Activated CD8-positive, alpha-beta memory T cell treated with anti-CD3 and anti-CD28 coated beads for 1 hour (primary cell): ENCODE measurements at places on chromosomes 11 and 22.

DNA sequence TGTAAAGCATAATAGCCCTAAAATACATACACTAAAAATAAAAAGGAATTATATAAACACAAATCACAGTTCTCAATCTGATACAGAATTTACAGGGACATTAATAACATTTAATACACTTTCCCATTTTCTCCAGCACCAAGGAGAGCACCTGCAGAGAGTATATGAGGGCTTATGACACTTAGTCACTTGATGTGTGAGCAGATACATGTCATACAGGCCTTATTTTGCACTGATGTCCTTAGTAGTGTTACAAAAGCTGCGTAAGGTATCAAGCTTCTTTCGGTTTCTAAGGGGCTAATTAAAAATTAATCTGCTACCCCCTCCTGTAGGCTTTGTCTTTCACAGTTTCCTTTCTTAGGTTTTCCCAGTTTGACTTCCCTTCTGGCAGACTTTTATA is 61.3 kb downstream of the TRIM44 start:
- DNase-seq: no peak

GRCh38 chr11:120548682-120549209 is 37.2 kb downstream of the GRIK4 start:
- DNase-seq: no peak

DNA sequence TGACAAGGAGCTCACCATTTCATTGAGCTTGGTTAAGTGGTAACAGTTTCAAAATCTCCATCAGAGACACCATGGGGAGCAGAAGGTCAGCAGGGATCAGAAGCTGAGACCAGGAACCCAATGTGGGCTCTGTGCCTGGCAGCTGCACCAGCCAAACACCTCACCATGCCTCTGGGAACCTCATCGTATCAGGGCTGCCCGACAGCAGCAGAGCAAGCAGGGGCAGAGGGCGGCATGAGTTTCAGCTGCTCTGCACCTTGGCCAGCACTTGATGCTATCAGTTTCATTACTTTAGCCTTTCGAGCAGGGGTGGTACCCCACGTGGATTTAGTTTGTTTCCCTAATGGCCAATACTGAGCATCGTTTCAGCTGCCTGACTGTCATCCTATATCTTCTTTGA is 77.8 kb downstream of the DGCR2 start:
- DNase-seq: no peak

DNA sequence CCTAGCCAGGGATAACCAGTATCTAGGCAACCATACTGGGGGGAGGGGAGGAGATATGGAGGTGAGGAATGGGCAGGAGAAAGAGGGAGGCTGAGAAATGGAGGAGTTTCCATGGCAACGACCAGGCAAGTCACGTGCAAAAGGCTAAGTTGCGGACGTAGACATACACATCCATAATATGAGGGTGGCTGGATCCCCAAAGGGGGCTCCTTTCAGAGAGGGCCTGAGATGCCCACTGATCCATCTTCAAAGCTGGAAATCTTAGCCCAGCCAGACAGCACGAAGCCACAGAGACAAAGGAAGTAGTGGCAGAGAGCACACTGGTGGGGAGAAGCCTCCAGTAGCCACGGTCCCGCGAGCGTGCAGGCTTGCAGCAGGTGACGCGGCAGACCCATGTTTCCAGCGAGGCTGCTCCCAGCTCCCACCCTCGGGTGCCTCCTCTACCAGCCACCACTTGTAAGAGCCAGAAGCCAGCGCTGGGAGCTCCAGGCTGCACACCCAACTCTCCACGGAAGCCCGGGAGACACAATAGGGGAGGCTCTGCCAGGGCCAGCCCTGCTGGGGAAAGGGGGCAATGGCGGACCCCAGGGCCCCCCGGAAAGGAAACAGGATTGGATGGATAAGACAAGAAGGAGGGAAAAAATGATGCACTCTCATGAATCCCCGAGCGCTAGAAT is 938 bp downstream of the FXYD6 start:
- no peak for DNase-seq

GRCh38 chr11:10622957-10623791 is 54.7 kb upstream of the LYVE1 start:
- no peak for DNase-seq

DNA sequence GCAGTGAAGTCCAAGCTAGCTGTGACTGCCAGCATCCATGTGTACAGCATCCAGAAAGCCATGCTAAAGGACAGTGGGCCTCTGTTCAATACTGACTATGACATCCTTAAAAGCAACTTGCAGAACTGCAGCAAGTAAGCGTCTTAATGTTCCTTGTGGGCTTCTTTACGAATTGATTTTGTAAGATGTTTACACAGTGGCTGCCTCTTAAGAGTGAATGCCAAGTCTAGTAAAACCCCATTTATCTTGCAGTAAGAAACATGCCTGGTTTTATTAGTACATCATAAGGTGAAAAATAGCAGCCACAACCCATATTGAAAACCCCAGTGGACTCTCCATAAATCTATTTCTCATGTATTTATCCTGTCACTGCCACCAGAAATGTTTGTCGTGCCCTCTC is 20.5 kb downstream of the POLD3 start:
- no peak for DNase-seq

DNA sequence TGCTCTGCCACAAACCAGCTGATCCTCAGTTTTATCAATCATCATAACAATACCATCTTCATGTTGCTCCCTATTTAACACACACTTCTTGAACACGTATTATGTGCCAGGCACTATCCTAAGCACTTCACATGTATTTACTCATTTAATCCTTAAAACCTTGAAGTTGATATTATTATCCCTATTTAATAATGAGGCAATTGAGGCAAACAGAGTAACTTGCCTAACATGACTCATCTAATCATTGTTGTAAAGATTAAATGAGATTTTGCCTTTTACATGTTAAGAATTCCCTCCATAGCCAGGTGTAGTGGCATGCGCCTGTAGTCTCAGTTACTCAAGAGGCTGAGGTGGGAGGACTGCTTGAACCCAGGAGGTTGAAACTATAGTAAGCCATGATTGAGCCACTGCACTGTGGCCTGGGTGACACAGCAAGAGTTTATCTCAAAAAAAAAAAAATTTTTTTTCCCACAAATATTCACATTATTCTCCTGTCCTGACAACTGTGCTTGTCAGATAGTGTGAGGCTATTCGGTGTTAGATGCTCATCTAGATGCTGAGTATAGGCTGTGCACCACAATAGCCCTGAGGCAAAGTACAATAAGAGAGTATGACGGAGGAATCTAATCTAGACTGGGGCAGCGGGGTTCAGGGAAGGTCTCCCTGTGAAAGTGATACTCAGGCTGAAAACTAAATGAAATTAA is 13.4 kb downstream of the CKAP5 start:
- no peak for DNase-seq

GRCh38 chr11:126810776-126811175 is 189.8 kb downstream of the KIRREL3 start:
- DNase-seq: no peak

GRCh38 chr11:134139873-134140331 is 71.0 kb downstream of the JAM3 start:
- no peak for DNase-seq

GRCh38 chr11:28071305-28071704 is 36.7 kb downstream of the KIF18A start:
- no peak for DNase-seq

- DNase-seq: no peak
These were observed 936.7 kb downstream of the BRD1 start for GRCh38 chr22:48890693-48891554.

DNA sequence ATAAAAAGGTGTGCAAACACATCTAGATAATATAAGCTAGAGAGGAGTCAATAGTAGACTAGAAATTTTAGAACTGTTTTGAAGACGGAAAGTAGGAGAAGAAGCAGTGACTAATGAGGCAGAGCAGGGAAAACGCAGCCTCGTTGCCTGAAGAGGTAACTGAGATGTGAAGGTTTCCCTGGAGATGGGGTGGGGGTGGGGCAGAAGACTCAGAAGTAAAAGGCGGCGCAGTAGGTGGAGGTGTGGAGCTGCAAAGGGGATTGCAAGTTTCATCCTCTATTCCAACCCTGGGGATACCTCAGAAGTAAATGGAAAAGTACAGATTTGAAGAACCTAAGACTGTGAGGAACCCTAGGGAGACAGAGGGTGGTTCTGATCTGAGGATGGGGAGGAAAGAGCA is 109.5 kb downstream of the TMPRSS5 start:
- DNase-seq: no peak

DNA sequence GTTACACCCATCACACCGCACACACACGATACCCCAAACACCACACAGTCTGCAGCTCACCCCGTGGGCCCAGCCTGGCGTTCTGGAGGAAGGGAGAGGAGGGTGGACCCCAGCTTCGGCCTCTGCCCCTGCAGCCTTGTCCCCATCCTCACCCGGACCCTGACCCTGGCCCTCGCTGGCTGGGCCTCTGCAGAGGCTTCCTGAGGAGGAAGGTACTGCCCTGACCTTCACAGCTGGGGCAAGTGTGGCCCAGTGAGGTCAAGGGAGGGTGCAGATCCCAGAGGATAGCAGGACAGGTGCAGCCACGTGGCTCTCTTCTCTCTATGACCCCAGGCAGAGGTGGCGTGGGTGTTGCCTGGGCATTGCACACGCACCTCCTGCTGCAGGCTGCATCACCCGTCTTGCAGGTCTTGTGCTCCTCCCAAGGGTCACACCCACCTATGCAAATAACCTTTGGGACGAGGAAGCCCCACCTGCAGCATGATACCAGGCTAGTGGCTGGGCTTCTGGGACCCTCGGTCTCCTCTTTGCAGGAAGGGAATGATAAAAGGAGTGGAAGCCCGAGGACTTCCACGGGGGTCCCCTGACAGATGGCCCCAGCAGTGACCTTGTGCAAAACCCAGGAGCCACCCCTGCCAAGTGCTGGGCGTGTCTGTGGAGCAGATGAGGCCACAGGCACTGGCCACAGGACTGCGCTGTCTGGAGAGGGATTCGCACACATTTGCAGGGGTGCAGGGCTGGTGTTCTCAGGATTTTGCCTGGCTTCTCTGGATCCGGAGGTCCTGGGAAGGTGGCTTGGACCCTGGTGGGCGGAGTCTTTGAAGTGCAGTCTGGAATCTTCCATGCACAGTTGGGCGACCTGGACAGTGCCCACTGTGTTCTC is 1241.5 kb downstream of the BRD1 start:
- DNase-seq: no peak

GRCh38 chr11:120660024-120660565 is 148.5 kb downstream of the GRIK4 start:
- no peak for DNase-seq

DNA sequence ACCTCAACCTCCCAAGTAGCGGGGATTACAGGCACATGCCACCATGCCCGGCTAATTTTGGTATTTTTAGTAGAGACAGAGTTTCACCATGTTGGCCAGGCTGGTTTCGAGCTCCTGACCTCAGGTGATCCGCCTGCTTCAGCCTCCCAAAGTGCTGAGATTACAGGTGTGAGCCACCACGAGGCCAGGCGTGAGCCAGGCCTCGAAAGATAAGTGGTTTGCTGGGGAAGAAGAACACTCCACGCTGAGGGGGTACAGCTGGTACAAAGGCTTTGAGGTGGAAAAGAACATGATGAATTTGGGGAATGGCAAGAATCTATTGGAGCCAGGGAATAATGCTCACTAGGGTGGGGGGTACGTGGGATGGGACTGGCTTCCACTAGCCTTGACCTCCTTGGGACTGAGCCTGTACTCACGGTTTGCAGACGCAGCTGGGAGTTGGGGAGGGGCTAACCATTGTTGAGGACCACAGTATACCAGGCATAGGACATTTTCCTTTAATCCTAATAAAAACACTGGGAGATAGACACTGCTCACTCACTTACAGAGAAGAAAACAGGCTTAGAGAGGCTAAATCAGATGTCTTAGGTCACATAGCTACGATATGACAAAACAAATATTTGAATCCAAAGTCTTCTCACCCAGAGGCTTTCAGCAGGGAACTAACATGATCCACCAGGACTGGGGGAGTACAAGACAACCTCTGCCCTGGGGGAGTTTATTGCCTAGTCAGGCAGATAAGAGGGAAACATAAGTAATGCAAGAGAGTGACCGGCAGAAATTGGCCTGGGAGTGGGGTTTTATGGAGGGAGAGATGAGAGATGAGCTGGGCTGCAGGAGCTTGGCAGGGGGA is 4.9 kb downstream of the SLCO2B1 start:
- no peak for DNase-seq

GRCh38 chr11:117547946-117548345 is 220.3 kb downstream of the CEP164 start:
- DNase-seq: no peak

GRCh38 chr11:115610908-115611307 is 106.7 kb upstream of the CADM1 start:
- DNase-seq: no peak

DNA sequence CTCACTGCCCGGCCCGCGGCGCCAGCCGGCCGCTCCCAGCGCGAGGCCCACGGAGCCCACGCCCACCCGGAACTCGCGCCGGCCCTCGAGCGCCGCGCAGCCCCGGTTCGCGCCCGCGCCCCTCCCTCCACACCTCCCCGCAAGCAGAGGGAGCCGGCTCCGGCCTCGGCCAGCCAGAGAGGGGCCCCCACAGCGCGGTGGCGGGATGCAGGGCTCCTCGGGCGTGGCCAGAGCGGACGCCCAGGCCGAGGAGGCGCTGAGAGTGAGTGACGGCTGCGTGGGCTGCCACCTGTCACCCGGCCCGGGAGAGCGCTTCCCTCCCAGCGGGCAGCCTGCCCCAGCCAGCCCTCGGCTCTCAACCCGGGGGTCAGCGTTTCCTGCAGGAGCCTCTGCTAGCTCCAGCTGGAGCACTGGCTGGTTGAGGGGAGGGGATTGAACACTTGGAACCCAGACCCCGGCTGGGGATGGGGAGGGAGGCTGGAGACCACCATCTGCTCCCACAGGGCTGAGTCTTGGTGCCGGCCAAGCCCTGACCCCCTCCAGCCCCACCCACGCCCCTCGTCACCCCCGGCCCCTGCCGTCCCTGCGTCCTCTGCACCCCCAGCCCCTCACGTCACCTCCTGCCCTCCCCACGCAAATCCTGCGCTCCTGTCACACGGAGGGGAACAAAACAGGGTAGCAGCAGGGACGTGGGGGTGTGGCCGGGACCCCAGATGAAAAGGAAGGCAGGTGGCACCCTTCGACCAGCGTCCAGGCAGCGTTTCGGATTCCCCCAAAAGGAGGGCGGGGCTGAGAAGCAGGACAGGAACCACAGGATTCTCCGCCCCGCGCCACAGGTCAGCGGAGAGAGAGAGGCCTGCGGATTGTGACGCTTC is 157.0 kb downstream of the BRD1 start:
- no peak for DNase-seq

DNA sequence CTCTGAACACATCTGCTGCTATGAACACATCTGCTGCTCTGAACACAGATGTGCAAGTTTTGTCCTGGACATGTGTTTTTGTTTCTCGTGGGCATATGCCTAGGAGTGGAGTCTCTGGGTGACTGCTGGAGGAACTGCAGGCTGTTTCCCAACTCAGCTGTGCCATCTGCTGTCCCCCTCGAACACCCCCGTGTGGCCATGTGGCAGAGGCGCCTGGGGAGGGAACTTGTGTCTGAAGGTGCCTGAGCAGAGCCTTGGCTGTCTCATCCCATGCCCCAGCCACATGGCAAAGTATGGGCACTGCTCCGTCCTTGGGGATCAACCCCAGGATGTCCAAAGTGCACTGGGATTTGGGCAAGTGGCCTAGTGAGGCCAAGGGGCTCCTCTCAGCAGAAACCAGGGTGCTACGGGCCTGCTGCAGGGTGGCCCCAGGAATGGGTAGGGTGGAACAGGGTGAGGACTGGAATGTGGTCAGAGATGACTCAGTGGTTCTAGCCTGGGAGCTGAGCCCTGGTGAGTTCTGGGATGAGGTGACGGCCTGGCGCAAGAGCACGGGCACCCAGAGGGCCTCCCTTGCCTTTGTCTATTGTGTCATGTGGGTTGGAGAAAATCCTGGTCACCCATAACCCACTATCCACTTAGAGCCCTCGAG is 14.7 kb downstream of the GATD1 start:
- DNase-seq: no peak

- DNase-seq: no peak
These were observed 36.6 kb upstream of the NNMT start for GRCh38 chr11:114259551-114259983.
